ENCODE measurements at places on chromosomes 6 and 20.

DNA sequence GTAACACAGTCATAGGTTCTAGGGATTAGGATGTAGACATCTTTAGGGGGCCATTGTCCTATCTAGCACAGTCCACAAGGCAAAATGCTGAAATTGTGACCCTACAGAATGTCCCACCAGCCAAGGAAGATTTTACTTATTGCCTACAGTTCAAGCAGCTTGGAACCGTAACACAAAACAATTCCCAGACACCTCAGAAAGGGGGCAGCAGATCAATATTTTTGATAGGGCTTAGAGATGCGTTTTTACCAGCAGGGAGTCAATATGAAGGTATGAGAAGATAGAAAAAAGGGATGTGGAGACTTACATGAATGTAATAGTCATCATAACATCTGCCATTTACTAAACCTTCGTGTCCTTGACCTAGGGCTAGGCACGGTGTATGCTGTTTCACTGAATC, 81.0 kb downstream of the TMEM170B start:
- DNase-seq: no peak

DNA sequence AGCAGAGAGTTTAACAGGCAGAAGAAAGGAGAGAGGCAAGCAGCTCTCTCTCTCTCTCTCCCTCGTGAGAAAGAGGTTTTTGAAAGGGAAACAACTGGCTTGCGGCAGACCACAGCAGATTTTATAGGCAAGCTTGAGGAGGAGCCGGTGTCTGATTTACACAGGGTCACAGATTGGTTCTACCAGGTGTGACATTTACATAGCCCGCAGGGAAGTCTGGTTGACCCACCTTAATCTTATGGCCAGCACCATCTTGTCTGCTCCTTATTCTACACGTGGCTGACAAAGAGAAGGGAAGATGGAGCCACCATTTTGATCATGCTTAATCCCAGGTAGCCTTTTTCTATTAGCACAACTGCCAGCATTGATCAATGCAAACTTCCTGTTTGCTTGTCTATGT, 65.4 kb downstream of the OR2J2 start:
- DNase-seq: no peak

- no peak for DNase-seq
Observed at GRCh38 chr6:117008618-117009017, 131.6 kb downstream of the RFX6 start.

- DNase-seq: no peak
Observed at GRCh38 chr6:63442870-63443269, 123.1 kb upstream of the LGSN start.

- no peak for DNase-seq
Observed at GRCh38 chr6:71386215-71386614, 97.6 kb downstream of the OGFRL1 start.

DNA sequence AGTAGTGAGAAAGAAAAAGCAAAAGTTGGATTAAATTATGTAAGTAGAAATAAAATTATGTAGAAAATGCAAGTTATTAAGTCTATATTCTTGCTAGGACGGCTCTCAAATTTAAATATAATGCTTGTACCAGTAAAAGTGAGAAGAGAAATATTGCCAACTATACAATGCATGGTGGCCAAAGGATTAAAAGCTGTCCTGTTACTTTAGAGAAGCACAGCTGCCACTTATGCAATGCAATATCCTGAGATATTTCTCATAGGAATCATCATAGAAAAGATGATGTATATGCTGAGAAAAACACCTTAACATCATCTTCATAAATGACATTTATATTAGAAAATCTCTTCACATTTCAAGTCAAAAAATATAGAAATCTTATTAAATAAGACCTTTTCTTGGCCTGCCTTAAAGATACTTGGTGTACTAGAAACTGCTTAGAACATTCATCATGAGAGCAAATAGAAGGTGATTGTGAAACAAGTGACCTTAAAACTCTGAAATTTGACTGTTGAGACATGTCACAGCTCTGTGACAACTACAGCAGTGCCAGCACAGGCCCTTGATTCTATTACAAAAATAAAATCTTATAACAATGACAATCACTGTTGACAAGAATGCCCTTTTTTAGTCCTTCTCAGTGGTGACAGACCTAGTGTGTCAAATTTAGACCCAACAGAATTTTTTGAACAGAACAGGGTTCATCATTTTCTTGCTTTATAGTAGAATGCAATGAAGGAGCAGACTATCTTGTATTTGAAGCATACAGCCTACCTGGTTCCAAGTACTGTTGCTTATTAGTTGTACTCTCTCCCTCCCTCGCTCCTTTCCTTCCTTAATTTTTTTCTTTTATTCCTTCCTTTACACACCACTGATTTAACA, 173.1 kb downstream of the CLVS2 start:
- DNase-seq: no peak

DNA sequence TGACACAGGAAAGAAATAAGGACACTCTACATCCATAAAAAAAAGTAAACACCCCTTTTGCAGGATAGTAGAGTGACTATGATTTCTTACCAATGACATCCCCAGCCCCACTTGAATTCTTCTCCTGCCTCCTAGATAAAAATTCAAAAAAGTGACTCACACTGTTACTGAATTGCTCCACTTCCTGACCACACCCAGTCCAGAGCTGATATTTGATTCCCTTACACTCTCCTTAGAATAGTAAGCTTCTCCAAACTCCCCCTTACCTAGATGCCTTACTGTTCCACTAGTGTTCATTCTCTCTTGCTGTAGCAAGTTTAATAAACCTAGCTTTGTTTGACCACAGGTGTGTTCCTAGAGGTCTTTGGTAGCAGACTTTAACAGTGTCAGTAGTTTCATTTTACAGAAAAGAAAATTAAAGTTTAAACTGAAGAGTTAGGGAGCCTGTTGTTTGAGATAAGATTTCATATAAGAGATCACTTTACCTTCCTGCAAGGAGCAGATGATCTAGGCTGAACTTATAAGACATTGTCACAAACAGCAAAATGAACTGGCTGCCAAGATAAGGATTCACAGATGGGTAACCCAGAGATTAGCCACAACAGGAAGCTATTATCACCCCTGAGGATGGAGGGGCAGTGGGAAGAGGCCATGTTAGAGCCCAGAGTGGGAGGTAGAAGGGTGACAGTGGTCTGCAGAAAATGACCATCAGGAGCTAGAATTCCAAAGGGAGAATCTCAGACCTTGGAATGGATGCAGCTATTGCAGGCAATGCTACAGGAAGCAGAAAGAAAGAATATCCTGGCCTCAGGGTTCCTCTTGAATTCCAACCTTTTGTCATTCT, 28.4 kb upstream of the BTN3A2 start:
- no peak for DNase-seq

GRCh38 chr20:8788831-8789230, 280.1 kb upstream of the PLCB4 start:
- no peak for DNase-seq

DNA sequence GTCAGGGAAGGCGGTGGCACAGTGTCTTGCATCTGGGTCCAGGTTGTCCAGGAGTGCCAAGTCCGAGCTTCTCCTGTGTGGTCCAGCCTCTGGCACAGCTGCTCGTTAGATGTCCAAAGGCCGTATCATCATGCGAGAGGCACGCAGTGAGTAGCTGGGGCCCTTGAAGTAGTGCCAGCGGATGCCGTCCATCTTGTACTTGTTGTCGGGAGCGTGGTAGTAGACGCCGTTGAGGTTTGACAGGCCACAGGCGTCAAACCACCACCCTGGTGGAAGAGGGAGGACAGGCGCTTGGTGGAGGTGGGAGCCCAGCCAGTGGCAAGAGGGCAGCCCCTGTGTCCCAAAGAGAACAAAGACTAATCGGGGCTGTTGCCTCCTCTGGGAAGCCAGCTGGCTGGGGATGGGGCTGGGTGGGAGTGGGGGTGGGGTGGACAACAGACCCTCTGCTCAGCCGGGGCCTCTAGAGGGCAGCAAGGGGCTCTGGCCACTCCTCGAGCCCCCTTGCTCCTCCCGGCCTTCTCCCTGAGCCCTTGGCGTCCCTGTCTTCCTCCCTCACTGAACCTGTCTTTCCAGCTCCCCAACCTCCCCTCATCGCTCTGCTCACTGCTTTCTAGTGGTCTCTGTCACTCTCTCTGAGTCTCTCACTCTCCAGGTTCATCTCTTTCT, 39.5 kb downstream of the FAM110A start:
- DNase-seq: no peak

DNA sequence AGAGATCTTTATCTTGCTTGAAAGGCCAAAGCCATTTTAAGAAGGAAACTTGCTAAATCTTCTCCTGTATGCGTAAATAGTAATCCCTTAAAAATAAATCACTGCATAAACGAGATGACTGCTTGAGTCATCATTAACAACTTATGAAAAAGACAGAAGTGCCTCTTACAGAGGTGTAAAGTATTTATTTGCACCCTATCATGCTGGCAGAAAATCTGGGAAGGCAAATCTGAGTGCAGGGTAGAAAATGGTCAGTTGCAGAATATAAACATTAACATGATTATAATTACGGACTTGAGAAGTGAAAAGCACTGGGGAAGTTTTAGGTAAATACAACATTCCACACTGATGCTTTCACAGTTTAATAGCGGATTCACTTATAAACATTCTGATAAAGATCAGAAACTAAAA, 67.5 kb upstream of the FBXO30 start:
- DNase-seq: no peak

- DNase-seq: no peak
Observed at GRCh38 chr6:153564803-153565202, 433.7 kb upstream of the RGS17 start.

DNA sequence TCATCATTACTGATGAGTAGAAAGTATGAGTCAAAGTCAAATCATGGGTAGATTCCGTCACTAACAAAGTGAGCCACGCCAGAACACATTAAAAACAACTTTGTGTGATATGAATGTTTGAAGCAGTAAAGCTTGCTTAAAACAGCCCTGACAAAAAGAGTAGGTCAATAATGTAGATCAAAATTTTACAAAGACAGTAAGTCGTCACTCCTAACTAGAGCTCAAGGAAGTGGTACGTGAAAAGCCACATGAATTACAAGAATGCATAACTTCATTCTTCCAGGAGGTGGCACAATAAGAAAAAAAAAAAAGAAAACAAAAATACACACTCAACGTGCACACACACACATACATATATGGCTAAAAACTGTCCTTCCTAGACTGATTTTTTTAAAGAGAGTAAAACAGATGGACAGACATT, 69.9 kb downstream of the HACE1 start:
- DNase-seq: no peak

GRCh38 chr20:59750209-59750840, 146.0 kb downstream of the PHACTR3 start:
- no peak for DNase-seq

- no peak for DNase-seq
Observed at GRCh38 chr20:38714308-38714707, 10.0 kb upstream of the SLC32A1 start.

DNA sequence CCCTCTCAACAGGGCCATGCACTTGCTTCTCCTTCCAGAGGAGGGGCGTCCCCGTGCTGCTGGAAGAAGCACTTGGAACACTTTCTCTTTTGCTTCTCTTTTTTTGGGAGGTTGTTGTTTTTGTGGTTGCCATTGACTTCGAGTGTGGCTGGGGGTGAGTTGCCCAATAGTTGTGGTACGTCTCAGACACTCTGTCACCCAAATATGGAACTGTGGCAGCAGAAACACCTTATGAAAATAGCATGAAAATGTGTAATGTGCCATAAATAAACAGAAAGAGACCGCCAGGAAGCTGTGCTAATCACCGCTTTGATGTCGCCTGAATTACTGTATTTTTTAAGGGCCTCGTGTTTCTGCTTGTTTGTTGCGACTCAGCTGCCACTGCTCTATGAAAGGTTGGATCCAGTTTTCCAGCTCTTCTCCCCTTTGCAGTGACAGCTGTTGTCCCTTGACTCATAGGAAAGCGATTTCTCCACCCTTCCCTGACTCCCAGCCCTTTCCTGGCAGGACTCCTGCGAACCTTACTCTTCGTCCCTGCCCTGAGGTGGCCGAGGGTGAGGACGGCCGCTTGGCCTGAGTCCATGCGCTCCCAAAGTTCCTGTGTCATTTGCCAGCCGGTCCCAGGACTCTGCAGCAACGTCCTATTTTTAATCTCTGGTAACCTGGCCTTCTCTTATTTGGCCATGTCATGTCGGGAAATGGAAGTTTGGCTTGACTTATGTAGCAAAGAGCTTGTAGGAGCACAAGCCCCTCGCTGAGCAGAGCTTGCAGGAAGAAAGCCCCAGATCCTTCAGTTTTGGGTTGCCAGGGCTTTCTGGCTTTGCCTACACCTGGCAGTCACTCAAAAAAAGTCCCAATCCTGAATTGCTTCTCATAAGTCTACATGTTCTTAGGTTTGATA, 694.6 kb downstream of the QKI start:
- DNase-seq: no peak

DNA sequence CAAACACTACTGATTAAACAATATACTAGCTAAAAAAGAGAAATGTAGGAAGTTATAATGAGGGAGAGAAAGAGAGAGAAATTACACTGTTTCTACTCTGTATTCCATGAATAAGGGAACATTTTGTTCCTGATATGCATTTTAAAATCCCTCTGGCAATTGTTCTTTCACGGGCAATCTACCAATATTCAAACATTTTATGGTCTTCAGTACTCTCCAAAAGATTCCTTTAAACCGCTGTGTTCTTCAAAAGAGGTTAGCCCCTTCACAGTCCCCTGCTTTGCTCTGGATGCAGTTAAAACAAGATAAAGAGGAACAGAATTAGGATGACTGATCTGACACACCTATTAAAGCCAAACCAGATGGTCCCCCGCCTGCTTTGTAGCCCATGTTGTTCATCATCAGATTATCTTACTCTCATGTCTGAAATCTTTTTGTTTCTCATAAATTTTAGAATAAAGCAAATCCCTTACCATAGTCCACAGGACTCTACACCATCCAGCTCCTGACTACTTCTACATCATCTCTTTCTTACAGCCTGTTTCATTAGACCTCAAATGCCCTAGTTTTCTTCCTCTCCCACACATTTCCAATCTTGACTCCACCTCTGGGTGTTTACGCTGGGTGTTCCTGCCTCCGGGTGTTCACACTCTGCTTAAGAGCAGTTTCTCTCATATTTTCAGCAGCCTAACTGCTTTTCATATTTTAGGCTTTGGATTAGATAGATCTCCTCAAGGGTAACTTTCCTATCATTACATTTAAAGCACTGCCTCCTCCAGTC, 399.7 kb downstream of the COL12A1 start:
- no peak for DNase-seq

DNA sequence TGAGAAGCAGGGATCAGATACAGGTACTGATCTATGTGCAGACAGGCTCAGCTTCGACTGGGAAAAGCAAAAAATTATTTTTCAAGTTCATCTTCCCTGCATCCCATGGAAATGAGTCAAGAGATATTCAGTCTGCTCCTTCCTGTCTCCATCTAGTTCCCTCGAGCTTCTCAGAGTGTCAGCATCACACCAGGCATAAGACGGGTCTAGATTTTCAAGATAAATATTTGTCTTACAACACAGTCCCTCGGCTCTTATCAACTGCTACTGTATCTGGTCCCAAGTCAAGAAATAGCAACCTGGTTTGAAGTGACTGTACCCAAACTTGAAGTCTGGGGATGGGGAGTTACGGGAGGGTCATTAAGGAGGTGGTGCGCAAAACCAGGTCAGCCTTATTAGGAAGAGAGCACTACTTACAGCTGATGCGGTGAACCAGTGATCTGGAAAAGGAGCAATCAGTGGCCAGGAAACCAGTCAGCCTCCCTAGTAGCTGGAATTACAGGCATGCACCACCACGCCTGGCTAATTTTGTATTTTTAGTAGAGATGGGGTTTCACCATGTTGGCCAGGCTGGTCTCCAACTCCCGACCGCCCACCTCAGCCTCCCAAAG, 29.7 kb downstream of the ZMYND8 start:
- no peak for DNase-seq
